ENCODE measurements at places on chromosomes 5 and 9.

GRCh38 chr9:35232867-35233544 lies 71.2 kb downstream of the UNC13B start:
- DNase-seq, result no peak

DNA sequence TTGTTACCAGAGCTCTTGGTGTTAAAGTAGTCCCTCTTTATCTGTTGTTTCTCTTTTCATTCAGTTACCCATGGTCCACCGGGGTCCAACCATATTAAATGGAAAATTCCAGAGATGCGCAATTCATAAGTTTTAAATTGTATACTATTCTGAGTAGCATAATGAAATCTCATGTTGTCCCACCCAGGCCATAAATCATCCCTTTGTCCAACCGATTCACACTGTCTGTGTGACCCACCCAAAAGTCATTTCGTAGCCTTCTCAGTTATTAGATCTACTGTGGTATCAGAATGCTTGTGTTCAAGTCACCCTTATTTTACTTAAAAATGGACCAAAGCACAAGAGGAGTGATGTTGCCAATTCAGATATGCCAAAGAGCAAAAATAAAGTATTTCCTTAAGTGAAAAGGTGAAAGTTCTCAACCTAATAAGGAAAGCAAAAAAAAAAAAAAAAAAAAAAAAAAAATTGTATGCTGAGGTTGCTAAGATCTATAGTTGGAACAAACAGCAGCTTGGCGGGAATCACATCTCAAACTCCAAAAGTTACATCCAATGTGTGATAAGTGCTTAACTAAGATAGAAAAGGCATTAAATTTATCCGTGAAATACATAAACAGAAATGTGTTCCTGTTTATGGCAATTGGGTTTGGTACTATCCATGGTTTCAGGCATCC lies 106.8 kb upstream of the GPBP1 start:
- no peak for DNase-seq

DNA sequence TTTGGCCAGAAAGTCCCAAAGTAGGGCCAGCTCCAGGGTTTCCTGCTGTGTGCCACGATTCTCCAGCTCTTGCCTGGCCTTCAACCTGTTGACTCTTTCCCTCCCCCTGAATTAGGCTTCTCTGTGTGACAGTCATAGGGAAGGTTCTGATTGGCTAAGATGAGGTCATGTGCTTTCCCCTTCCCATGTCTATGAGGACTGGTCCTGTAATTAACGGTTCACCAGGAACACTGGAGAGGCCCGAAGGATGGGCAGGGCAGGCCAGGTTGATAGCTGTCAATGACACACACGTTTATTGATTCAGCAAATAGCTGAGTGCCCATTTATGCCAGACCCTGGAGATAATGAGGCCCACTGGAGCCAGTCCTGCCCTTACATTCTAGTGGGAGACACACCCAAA lies 9.0 kb upstream of the PRR7 start:
- no peak for DNase-seq

GRCh38 chr5:20537911-20538703 lies 550.1 kb upstream of the CDH18 start:
- DNase-seq, result no peak

GRCh38 chr9:105066275-105066865 lies 138.4 kb upstream of the ABCA1 start:
- DNase-seq, result no peak

GRCh38 chr5:118863345-118863744 lies 125.0 kb downstream of the DTWD2 start:
- no peak for DNase-seq

DNA sequence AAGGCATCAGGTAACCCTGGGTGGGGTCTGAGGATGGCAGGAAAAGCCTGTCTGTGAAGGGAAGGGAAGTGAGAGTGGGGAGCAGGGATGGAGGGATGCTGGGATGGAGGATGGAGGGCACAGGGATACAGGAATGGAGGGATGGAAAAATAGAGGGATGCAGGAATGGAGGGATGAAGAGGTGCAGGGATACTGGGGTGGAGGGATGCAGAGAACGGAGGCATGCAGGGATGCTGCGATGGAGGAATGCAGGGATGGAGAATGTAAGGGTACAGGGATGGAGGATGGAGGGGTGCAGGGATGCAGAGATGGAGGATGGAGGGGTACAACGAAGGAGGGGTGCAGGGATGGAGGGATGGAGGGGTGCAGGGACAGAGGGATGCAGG lies 9.1 kb downstream of the PTGES2 start:
- no peak for DNase-seq

- no peak for DNase-seq
Measured at GRCh38 chr9:114666401-114666800, 8.8 kb upstream of the TEX53 start.

GRCh38 chr5:75571547-75571946 lies 39.7 kb upstream of the ANKDD1B start:
- DNase-seq, result no peak

DNA sequence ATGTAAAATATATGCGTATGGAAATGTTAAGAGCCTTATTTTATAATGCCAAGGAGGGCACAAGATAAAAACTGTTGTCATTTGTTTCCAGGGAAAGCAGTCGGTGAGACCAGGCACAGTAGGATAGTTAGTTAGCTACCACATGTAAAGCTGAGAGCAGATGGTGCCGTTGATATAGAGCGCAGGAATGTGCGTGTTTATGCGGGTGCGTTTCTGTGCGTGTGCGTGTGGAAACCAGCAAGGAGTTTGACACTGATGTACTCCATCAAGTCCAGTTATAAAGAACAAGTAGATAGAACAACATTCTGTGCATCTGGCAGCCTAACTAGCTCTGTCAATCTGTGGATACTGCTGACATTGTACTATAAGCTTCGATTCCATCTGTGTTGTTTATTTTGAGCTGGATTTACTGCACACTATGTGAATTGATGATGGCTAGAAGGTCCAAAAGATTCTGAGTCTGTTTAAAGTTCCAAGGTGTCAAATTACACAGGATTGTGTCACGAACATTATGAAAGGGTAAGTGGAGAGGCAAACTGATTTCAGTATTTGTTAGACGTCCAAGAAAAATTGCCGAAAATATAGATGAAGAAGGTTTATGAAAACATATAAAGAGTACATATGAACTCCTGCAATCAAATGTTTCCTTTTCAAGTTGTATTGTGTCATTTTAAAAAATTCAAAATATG lies 494.9 kb upstream of the MEF2C start:
- no peak for DNase-seq

GRCh38 chr5:65722575-65723403 lies 784 bp downstream of the NLN start:
- no peak for DNase-seq

- no peak for DNase-seq
Measured at GRCh38 chr5:121138495-121138907, 674.4 kb downstream of the PRR16 start.

DNA sequence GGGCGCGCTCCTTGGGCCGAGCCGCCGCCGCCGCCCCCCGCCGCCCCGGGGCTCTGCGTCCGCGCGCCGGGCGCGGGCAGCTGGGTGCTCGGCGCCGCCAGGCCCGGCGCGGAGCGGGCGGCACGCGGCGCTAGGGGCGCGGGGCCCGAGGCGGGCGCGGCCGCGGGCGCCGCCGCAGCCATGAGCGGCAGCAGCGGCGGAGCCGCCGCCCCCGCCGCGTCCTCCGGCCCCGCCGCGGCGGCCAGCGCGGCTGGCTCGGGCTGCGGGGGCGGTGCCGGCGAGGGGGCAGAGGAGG lies 351 bp downstream of the TRIO start:
- no peak for DNase-seq

- no peak for DNase-seq
Measured at GRCh38 chr9:136584934-136585333, 39.1 kb upstream of the NOTCH1 start.

DNA sequence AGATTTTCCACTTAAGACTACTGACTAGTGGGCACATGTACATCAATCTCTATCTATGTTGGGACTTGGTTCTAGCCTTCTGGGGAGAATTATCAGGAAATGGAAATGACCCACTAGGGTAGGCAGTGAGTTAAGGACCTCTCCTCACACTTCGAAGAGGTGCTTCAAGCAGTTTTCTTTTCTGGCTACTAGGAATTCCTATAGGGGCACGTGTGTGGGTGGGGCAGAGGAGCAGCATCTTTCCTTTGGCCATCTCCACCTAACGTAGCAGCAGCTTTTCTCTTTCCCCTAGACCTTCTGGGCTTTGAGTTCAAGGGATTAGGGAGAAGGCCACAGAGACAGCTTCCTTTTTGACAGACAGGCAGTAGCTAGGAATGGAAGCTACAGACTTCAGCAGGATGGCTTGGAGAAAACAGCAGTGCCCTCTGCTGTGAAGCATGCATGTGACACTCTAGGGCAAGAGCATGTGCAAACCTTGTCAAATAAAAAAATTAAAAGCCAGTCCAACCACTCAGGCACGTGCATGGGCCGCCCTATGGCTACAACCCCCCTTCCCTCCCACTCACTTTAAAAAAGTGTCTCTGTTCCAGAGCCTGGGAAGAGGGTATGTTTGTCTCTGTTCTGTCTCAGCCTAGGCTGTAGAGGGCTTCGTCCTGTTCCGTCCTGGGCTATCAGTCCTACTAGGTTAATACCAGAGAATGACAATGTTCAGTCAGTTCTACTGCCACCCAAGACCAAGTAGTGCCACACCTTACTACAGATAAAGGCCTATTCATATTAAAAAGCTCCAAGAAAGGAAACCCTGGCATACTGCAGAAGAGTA lies 8.7 kb upstream of the GFRA3 start:
- DNase-seq, result no peak

- no peak for DNase-seq
Measured at GRCh38 chr9:129175825-129176633, 2.0 kb downstream of the IER5L start.

DNA sequence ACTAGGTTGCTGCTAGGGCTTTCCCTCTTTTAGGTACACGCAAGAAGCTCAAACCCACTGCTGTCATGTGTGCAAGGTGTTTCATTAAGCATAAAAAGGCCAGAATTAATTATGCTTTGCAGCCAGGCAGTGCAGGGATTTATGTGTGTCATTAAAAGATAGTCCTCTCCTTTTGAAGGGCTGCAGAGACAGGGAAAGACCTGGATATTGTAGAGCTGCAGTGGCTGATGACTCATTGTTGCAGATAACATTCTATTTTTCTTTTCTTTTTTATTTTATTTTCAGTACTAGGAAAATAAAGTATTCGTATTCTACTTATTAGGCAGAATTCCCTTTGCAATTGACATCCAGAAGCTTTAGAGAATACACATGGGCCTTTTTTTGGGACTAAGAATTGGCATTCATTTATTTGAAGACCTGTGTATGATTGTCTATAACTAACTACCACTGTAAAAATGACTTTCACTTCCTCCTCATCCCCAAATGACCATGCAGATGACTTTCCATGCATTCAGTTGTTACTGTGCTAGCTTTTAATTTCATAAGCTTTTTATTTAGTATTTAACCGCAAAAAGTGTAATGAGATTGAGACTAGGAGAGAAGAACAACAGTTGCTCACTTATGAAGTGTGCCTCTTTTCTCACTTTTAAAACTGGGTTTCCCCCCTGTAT lies 113.0 kb downstream of the PAM start:
- no peak for DNase-seq

- DNase-seq, result no peak
Measured at GRCh38 chr9:133397895-133398294, 19.9 kb downstream of the REXO4 start.

GRCh38 chr9:93829271-93830011 lies 125.7 kb downstream of the BARX1 start:
- no peak for DNase-seq

DNA sequence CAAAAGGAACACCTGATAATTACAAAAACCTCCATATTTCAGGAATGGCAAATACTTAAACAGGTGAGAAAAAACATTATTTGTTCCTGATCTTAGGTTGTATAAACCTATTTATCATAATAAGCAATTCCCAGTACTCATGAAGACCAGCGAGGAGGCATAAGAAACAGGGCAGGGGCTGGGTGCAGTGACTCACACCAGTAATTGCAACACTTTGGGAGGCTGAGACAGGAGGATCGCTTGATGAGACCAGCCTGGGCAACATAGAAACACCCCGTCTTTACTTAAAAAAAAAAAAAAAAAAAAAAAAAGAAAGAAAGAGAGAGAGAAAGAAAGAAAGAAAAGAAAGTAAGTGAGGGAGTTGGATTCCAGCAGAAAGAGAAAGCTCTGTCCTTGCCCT lies 21.6 kb downstream of the CCNJL start:
- no peak for DNase-seq

GRCh38 chr5:74251141-74252035 lies 389.1 kb downstream of the ENC1 start:
- no peak for DNase-seq

DNA sequence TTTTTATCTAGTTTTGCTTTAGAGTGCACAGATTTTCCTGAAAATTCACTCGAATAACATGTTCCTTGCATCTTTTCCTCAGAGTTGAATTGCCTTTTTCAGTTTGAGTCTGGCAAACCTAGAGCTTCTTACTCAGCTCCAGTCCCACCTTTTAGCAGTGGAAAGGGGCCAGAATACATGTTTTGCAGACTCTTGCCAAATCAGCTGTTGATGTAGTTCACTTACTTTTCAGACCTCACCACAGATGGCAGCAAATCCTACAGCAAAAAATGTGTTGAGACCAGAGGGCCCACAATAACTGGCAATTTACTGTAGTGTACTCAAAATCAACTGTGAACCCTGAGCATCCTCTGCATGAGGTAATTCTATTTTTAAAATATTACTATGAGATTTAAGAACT lies 545.2 kb upstream of the ACO1 start:
- no peak for DNase-seq

- DNase-seq, result no peak
Measured at GRCh38 chr9:113805486-113806132, 70.5 kb upstream of the ZNF618 start.

DNA sequence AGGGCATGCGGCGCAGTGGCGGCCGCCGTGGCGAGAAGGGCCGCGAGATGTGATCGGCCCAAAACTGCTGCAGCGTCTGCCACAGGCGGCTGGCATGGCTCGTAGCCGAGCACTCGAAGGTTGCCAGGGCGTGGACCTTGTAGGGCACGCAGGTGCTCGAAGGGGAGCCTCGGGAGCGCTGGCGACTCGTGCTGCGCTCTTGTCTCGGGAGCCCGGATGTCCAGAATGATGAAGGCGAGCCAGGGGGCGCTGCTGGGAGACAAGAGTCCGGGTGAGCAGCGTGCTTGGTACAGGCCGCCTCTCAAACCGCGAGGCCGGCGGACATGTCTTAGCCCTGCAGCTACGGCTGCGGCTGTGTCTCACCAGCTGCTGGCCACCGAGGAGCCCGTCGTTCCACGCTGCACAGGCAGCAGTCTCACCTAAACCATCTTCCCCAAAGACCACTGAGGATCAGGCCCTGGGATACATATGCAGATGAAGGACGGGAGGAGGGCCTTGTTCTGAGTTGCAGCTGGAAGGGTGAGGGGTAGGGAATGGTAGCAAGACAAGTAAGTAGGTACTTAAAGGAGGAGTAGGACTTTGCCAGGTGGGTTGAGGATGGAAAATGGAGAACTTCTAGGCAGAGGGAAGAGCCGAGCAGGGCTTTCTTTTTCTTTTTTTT lies 1.7 kb downstream of the CBY3 start:
- peak; percentile 51 for DNase-seq

- no peak for DNase-seq
Measured at GRCh38 chr9:120916588-120916987, 10.0 kb downstream of the TRAF1 start.
